Activated T-helper 2 cell treated with anti-CD3 and anti-CD28 coated beads, Interferon-gamma antibody, Interleukin-2, Interleukin-4, amounts not matched to agents 10 μg/mL and 5 μg/mL and 100 μg/mL, durations not matched to agents 14 hours and 24 hours and 36 hours (primary cell): ENCODE measurements at places on chromosomes 11 and 22. TPM values are rescaled to one million over a fixed set of nuclear protein-coding genes. Genes with fewer than 3 reads are reported as not detected.

GAB4 gene
- 0.07 TPM in 1 of 2 replicates, not detected in the other for total RNA-seq

FOSL1 gene
- 24.0 and 25.9 TPM in 2 replicates for total RNA-seq

DNA sequence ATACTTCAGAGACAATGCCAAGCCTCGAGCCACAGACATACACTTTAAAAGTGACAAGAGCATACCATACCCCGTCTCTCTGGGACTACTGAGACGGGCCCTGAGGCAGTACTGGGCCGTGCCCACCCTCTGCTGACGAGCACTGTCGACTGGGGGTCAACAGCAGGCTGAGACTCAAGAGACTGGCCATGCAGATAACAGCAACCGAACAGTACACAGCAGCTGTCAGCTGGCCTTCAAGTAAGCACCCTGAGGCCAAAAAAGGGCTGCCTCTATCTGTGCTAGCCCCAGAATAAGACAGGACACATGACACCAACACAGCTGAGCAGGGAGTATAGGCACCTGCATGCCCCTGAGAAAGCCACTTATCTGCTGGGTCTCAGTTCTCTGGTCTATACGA is 18.9 kb upstream of the TMEM121B start:
- DNase-seq: no peak

- DNase-seq: no peak
These were observed 312.7 kb downstream of the SOX6 start for GRCh38 chr11:16043617-16044016.

GRCh38 chr22:38243007-38243765 is 29.6 kb downstream of the TMEM184B start:
- no peak for DNase-seq

MRGPRF gene
- not detected in 2 replicates for total RNA-seq

GRCh38 chr11:103842191-103842590 is 194.2 kb upstream of the DDI1 start:
- no peak for DNase-seq

- DNase-seq: no peak
These were observed 9.6 kb upstream of the EIF3D start for GRCh38 chr22:36538529-36538928.

GRCh38 chr11:15189189-15189588 is 74.5 kb downstream of the INSC start:
- no peak for DNase-seq
